CD8-positive, alpha-beta memory T cell (primary cell): ENCODE measurements at places on chromosomes 16 and 17.
A peak's percentile ranks its signal among the peaks of the same experiment; 100 is the strongest.

- no peak for DNase-seq
Observed at GRCh38 chr16:73527187-73527586, 479.3 kb upstream of the ZFHX3 start.

DNA sequence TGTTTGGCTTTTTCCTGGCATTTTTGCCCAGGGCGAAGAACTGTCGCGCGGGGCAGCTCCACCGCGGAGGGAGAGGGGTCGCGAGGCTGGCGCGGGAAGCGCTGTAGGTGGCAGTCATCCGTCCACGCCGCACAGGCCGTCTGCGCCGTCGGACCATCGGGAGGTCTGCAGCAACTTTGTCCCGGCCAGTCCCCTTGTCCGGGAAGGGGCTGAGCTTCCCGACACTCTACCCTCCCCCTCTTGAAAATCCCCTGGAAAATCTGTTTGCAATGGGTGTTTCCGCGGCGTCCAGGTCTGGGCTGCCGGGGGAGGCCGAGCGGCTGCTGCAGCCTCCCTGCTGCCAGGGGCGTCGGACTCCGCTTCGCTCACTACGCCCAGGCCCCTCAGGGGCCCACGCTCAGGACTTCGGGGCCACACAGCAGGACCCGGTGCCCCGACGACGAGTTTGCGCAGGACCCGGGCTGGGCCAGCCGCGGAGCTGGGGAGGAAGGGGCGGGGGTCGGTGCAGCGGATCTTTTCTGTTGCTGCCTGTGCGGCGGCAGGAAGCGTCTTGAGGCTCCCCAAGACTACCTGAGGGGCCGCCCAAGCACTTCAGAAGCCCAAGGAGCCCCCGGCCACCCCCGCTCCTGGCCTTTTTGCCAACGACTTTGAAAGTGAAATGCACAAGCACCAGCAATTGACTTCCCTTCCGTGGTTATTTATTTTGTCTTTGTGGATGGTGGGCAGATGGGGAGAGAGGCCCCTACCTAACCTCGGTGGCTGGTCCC lies 2.3 kb upstream of the CBX4 start:
- DNase-seq = no peak

- DNase-seq = no peak
Observed at GRCh38 chr16:86087011-86087895, 188.3 kb downstream of the IRF8 start.

GRCh38 chr17:62704381-62704971 lies 77.0 kb downstream of the MRC2 start:
- no peak for DNase-seq

DNA sequence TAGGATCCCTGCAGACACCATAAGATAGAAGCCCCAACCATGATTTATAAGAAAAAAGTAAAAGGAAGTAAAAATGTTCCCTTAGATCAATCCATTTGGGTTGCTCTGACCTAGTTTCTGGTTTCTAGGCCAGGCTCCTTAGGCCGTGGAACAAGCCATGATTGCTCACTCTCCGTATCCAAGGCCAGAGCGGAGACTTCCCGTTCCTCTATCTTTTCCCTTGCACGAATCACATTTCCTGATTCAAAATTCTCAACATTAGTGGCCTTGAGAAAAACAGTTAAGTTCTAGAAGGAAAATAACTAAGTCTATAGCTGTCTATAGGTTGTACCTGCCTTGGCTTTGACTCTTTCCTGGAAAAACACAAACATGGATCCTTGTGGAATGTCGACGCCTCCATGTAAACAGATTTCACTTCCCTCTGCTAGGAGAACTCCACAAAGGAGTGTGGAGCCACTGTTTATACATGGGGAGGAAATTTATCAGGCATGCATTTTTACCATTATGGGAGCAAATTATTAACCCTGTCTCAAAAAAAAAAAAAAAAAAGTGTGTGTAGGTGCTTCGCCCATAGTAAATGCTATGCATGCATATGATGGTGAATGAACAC lies 149.6 kb downstream of the ZFHX3 start:
- no peak for DNase-seq

DNA sequence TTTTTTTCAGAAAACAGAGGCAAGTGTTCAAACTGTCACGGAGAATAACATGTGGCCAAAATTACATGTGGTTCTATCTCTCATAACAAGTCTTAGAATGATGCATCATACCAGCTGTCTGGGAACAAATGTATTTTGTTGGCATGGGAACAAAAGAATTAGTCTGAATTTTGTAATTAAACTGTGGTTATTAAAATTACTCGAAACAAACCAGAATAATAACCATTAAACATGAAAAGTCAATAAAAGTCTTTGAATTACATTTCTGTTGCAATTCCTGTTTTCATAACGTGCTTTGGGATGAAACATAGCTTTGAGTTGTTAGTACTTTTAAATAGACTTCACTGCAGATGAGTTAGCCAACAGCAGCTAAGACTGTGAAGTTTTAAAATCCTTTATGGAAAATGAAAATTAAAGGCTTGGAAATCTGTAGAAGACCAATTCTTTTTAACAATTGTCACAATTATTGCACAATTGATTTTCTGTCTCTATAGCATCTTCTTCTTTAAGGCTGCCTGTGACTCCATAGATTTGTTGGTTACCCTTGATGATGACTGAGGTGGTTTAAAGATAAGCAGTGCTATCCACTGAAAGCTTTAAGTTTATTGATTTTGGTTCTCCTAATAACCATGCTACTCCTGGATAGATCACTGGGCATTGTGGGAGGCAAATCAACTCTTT lies 117.9 kb upstream of the AXIN2 start:
- DNase-seq = no peak

DNA sequence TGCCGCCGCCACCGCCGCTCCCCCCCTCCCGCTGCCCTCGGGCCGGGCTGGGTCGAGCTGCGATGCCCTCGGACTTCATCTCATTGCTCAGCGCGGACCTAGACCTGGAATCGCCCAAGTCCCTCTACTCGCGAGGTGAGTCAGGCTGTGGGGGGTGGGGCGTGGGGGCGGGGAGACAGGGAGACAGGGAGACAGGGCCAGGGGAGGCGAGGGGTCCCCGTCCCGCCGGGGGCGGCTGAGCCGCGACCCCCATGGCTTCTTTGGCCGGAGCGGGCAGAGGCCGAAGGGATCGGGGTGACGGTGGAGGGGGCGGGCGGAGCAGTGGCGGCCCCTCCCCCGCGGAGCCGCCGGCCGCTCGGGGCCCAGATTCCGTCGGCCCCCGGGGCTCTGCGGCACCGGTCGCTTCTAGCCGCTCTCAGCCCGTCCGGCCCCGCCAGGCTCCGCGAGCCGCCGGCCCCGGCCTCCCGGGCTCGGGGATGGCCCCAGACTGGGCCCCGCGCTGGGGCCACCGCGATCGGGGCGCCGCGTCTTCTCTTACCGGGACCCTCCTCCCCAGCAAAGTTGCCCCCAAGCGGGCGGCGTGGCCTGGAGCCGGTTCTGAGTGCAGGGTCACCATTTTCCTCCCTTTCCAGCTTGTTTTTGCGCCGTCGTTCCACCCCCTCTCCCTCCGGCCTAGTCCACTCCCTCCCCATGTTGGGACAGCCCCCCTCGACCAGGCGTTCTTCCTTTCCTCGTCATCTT lies 644 bp downstream of the NFAT5 start:
- no peak for DNase-seq

- peak; percentile 13 for DNase-seq
Observed at GRCh38 chr16:11914210-11915113, 1.3 kb downstream of the GSPT1 start.

GRCh38 chr16:58471209-58471975 lies 28.6 kb upstream of the NDRG4 start:
- DNase-seq = no peak

- DNase-seq = no peak
Observed at GRCh38 chr17:81866440-81867169, 4.5 kb downstream of the ARHGDIA start.

- no peak for DNase-seq
Observed at GRCh38 chr17:21210411-21211076, 3.4 kb downstream of the TMEM11 start.

DNA sequence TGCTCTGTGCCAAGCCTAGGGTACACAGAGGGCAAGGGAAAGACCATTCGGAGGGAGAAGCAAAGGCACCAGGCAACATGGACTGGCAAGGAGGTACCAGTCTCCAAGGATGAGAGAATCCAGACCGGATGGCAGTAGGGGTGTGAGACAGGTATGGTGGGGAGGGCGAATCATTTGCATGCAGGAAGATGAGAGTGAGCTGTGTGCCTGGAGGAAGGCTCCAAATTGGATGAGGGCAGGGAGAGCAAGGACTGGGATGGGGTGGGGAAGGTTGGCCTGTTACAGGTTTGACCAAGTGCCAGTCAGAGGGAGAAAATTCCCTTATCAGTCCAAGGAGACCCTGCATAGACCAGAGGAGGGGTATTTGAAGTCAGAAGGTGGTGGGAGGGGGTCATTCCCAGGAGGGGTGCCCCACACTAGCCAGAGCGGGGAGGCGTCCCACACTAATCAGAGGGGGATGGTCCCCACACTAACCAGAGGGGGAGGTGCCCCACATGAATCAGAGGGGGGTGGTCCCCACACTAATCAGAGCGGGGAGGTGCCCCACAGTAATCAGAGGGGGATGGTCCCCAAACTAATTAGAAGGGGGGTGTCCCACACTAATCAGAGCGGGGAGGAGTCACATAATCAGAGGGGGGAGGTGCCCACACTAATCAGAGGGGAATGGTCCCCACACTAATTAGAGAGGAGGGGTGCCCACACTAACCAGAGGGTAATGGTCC lies 737 bp downstream of the CANT1 start:
- DNase-seq = no peak
